Frontal cortex (tissue), 4 donors: ENCODE measurements at places on chromosomes 13 and 19.

GRCh38 chr13:113915786-113916329 lies 52.0 kb upstream of the GAS6 start:
- DNase-seq: no peak

DNA sequence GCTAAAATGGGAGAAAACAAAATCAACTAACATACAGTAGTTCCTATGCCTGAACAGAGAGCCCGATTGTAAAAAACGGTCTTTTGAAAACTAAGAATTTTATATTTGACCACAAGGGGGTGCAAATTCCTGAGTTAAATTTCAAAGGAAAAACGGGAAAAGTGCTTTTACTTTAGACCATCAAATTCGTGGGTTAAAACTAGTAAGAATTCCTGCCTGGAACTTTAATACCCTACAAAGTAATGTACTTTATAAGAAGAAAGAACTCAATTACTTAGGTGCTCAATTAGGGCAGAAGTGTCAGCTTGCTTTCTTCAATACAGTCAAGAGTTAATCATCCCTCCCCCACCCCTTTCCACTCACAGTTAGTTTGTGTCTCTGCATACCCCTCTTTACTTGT lies 69.8 kb downstream of the KCNRG start:
- DNase-seq: peak; percentile 25

- no peak for DNase-seq
These were observed 25.3 kb upstream of the MAB21L1 start for GRCh38 chr13:35501661-35502235.

DNA sequence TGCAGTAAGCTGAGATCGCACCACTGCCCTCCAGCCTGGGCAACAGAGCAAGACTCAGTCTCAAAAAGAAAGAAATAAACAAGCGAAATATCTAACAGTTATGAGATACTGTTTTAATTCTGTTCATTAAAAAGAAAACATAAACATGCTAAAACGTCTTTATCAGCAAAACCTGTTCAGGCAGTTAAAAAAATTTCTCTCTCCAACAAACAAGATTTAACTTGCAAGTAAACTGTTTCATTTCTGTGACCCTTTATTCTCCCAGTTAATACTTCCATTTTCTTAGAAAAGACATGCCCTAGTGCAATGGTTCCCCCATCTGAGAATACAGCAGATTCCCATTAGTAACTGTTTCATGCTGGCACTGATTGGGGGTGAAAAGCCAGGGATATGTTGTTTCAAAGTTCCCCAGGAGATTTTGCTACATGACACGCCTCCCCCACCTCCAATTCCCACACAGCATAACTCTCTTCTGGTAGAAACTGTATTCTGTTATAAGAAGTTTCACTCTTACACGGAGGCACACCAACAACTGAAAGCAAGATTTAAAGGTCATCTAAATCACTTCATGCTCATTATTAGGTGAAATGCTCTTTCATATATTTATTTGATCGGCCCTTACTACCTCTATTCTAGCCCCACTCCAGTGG lies 24.4 kb downstream of the ELF1 start:
- DNase-seq: no peak

GRCh38 chr13:21998279-21998990 lies 327.6 kb downstream of the FGF9 start:
- DNase-seq: no peak

- no peak for DNase-seq
These were observed 4.0 kb downstream of the GPX4 start for GRCh38 chr19:1107661-1108261.

- DNase-seq: no peak
These were observed 13.8 kb downstream of the TIMM13 start for GRCh38 chr19:2413629-2414028.

- no peak for DNase-seq
These were observed 67.9 kb downstream of the FOXO1 start for GRCh38 chr13:40598569-40598968.

GRCh38 chr19:10104665-10105508 lies 1.3 kb upstream of the PPAN start:
- DNase-seq: no peak

DNA sequence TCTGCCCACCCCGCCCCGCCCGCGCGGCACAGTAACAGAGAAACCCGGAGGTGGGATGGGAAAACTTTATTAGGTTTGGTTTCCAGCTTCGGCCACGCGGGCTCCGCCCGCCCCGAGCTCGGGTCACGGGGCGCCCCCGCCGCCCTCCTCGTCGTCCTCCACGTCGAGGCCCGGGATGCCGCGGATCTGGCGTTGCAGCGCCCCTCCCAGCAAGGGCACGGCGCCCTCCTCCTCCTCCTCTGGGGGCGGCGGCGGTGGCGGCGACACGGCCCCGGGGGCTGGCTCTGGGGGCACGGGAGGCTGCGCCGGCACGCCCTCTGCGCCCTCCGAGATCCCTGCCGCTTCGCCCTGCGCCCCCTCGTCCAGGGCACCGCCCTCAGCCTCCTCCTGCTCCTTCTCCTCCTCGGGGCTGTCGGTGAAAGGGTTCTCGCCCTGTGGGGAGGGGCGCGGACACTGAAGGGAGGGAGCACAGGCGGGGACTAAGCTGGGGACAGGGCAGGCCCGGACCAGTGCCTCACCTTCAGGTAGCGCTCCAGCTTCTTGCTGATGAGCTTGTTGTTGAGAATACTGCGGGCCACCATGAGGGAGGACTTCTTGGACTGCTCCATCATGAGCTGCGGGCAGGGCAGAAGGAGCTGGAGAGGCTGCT lies 536 bp upstream of the AKAP8 start:
- DNase-seq: no peak
